COLO829 (cell line): ENCODE measurements at places on chromosomes 2 and 18.

- DNase-seq, result no peak
These were observed 54.4 kb upstream of the B3GNT7 start for GRCh38 chr2:231341100-231341499.

- DNase-seq, result no peak
These were observed 834.3 kb downstream of the LRRTM4 start for GRCh38 chr2:76687923-76688322.

DNA sequence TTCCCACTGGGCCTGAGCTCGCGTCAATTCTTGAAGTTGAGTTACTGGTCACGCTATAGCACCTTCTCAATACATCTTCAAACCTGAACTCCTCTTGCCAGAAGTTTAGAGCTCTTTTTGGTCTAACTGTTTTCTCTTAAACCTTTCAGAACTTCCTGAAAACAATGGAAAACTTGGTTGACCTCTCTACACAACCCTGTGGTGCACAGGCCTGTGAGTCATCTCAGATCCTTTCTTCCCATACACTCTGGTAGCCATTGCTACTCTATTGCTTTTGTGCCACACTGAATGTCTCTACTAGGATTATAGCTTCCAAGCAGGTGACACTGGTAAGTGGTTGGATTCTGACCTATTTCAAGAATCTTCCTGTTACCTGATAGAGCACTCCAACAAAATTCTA is 321.5 kb upstream of the FSIP2 start:
- no peak for DNase-seq

DNA sequence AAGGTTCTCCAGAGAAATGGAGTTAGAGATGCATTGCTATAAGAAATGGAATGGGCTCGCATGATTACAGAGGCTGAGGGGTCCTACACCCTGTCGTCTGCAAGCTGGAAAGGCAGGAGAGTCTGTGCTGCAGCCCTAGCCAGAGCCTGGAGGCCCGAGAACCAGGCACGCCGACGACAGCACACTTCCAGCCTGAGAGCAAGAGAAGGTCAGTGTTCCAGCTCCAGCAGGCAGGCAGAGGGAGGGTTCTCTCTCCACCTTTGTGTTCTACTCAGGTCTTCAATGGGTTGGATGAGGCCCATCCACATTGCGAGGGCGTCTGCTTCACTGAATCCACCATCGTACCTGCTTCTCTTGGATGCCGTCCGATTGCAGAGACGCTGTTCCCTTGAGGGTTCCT is 177.6 kb upstream of the HDAC4 start:
- no peak for DNase-seq

DNA sequence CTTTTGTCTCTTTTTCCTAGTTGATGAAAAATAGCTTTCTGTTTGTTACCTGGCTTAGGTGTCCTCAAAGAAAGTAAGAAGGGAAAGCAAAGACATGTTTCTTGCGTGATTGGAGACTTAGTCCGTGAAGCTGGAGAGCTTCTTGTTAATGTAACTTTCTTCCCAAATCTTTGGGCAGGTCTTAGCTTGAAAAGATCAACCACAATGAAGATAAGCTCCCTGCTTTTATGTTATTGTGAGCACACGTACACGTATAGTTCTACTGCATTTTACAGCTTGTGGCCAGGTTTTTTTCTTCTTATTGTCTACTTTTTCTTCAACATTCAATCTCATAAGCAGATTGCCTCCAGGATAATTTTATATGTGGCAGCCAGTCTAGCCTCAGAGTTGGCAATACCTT is 99.8 kb downstream of the DIS3L2 start:
- no peak for DNase-seq

GRCh38 chr2:143729296-143729814 is 600.1 kb downstream of the ARHGAP15 start:
- peak; percentile 19 for DNase-seq

GRCh38 chr2:196370381-196370780 is 199.0 kb upstream of the STK17B start:
- no peak for DNase-seq

- DNase-seq, result no peak
These were observed 319.9 kb upstream of the ACVR2A start for GRCh38 chr2:147524912-147525311.

DNA sequence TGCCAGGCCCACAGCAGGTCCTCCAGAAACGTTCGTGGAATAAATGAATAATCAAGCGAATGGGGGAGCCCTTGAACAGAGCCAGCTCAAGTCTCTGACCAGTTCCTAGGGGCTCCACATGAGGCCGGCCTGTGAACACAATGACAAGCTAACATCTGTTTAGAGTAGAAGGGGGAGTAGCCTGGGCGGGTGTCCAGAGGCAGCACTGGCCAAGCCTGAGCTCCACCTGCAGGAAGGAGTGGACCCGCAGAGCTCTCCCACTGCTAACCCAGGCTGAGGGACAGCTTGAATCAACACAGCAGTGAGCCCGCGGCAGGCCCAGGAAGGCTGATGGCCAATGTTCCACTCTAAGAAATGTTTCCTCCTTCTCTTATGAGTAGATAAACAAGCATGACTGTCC is 234.8 kb upstream of the RAB6C start:
- no peak for DNase-seq

DNA sequence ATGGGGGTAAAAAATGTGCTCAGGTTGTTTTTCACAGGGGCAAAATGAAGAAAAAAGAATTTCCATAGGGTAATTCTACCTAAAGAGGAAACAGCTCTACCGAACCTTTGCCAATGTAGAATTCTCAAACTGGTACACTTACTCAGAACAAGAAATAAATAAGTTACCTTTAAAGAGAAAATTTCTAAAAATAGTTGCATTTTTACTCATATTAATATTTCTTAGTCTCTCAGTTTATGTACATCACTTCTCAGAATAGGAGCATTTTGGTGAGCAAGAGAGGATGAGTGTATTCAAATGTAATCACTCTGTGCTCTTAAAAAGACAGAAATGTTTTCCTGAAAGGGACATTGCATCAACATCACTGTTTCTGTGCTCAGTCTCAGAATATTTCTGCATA is 574.7 kb upstream of the SLC8A1 start:
- no peak for DNase-seq

DNA sequence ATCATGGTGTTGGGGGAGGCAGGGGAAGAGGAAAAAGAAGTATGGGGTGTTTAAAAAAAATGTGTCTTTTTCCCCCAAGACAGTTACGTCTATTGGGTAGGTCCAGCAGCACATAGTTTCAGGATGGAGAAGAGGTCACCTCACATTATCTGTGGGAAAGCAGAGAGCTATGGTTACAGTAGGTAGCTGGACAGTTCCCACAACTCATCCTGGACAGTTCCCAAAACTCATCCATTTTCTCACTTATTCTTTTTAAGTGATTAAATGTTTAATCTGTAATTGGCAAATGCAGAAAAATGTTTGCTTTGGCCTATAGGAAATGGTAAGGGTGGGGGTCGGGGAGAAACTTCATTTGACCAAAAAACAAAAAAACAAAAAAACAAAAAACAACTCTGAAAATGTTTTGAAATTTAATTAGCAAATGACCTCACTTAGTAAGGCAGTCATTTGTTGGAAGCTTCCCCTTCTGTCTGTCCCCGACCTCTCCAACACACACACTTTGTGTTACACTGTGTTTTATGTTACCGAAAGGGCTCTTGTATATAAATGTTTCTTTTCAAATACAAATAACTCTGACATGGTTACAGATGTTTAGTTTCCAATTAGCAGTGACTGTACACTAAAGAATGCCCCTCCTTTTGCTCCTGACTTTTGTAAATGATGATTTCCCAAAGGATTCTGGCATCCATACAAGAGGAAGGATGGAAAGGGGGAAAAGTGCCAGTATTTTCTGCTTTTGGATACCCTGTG is 173.3 kb upstream of the ZFP36L2 start:
- DNase-seq, result peak; percentile 46

DNA sequence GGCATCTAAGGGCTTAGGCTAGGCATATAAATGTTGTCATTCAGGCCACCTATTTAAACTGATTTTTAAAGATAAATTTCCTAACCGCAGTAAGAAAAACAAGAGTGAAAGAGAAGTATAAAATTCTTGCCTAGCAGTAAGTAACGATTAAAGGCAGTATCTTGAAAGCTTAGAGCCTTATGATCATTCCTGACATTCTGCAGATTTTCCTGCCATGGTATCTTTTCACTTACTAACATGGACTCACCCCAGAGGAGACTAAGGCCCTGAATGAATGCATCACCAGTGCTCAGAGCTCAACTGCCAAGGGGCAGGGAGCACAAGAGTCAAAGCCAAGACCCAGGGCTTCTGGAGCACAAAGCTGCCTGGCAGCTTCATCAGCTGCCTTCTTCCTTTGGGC is 133.1 kb downstream of the GCA start:
- DNase-seq, result no peak

DNA sequence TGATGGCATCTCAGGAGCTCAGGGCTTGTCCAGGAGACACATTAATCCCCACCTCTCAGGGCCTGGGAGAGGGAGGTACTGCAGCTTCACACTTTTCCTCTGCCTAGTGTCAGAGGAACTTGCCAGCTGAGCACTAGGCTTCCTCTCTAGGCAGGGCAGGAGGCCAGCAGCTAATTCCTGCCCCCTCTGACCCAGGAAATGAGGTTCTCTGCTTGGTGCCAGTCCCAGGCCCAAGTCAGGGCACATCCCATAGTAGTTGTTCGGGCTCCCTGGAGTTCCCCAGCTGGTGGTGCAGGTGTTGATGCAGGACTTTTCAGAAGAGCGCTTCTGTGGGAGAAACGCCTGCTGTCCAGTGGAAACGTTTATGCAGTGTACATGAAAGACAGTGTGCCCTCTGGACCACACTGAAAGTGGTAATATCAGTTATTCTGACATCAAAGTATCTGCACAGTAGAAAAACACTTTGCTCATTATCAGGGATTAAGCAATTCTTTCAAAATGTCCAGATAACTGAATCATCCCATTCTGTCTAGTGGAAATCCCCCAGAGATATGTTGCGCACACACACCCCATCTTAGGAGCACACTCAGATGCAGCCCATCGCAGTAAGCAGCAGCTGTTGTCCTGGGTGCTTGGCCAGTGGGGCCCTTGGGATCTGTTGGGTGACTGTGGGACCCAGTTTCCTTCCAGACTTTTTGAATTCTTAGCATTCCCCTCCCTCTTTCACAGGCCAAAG is 17.8 kb upstream of the SCLY start:
- no peak for DNase-seq

DNA sequence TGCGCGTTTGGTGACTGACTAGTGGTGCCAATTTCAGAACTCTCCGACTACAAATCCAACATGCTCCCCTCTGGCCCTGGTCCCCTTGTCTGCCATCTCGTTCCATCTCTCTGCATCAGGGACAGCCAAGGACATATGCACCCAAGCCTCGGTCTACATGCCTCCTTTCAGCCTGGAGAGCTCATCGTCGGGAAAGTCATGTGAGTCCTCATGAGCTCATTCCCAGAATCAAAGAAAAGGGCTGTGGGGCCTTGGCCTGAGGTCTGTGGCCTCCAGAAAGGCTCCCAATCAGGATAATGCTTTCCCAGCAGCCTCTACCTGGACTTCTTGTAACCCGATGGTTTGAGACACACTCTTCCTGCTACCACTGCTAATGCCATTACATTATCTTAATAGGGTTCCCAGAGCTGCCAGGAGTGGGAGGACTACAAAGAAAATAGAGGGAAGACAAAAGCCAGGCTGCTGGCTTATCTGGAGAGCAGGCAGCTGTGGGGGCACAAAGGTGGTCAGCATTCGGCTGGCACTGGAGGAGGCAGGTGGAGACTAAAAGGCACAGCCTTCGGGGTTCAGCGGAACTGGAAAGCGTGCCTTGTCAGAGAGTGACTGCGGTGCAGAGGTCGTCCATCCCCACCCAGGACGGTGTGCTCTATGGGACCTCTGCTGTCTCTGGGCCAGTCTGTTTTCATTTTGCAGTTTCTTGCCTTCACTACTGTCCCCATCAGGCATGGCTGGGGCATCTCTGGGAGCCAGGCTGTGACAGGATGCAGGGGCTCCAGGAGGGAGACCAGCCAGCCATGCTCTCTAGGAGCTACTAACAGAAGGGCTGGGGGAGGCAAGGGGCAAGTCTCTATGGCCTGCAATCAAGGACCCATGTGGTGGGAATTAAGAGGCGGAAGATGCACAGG is 104.4 kb upstream of the SMAD2 start:
- no peak for DNase-seq

DNA sequence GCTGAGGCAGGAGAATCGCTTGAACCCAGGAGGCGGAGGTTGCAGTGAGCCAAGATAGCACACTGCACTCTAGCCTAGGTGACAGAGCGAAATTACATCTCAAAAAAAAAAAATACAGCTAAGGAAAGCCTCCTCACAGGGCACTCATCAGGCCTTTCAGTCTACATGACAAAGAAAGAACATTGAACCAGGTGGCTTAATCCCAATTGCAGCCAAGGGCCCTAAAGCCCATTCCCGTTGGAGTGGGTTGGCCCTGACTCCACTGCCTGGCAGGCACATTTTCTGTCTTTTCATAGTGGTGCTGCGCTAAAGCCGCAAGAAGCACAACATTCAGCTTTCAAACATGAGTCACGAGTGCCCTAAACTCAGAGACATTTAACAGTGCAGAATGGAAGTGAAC is 372.5 kb downstream of the RNF144A start:
- DNase-seq, result no peak

- DNase-seq, result no peak
These were observed 19.9 kb upstream of the CDH19 start for GRCh38 chr18:66623821-66624220.

DNA sequence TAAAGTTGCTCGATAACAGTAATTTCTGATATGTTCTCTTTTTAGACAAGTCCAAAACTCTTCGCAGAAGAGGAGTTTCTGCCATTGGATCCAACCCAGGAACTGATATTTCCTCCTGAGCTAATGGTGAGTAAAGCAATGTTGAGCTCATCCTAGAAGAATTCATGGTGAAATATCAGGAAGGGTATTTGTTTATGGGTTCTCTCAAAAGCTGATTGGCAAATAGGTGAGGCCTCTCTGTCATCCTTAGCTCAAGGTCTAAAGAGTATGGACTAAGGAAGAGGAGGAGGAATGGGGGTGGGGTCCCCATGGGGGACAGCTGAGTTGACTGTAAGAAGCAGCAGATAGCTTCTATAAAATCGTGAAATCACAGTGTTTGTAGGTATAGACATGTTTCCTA is 18.2 kb downstream of the AOX1 start:
- DNase-seq, result no peak

GRCh38 chr2:201880993-201881611 is 74.8 kb downstream of the CDK15 start:
- DNase-seq, result no peak

- no peak for DNase-seq
These were observed 115.0 kb upstream of the CDCA7 start for GRCh38 chr2:173239644-173240043.

GRCh38 chr2:6412533-6413091 is 453.1 kb downstream of the CMPK2 start:
- peak; percentile 23 for DNase-seq

GRCh38 chr2:27942612-27943547 is 52.4 kb downstream of the BABAM2 start:
- no peak for DNase-seq

GRCh38 chr2:158143703-158144360 is 42.2 kb downstream of the UPP2 start:
- no peak for DNase-seq

GRCh38 chr18:57497372-57498294 is 62.5 kb downstream of the ONECUT2 start:
- no peak for DNase-seq

DNA sequence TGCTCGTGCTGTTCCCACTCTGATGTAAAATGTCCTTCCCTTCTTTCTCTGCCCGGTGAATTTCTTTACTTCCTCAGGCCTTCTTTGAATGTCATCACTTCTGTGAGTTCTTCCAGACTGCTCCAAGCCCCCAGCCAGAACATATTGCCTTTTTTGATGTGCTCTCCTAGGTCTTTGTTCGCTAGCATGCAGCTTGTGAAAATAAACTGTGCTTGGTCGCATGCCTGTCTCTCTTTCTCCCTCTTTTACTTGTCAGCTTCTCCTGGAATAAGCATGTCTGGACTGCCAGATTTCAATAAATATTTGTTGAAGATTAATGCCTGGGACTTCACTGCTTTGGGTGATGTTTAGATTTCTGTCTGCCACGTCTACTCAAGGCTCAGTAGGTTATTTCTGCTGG is 82.7 kb upstream of the ARHGAP28 start:
- DNase-seq, result no peak
